Stimulated activated naive B cell treated with anti-CD40 and anti-IgM and Interleukin-4, amounts not matched to agents 10 μg/mL and 1 μg/mL and 100 μg/mL, for 72 hours (primary cell): ENCODE measurements at places on chromosomes 4 and X.

GRCh38 chrX:54825716-54826438, 18.3 kb downstream of the MAGED2 start:
- DNase-seq, result no peak
- no peaks in the 10 kb centered on the region for H3K36me3 ChIP-seq
- H3K27me3 ChIP-seq, result no peaks in the 10 kb centered on the region
- no peak overlapping the region for H3K27ac ChIP-seq
- H3K4me3 ChIP-seq, result no peak overlapping the region
- no peaks in the 10 kb centered on the region for H3K4me1 ChIP-seq

DNA sequence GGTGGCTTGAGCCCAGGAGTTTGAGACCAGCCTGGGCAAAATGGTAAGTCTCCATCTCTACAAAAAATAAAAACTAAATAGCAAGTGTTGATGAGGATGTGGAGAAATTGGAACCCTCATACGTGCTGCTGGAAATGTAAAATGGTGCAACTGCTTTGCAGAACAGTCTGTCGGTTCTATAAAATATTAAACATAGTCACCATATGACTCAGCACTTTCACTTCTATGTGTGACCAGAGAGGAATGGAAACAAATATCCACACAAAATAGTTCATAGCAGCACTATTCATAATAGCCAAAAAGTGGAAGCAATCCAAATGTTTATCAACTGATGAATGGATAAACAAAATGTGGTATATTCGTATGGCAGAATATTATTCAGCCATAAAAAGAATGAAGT, 60.8 kb upstream of the FMR1 start:
- no peak overlapping the region for H3K4me3 ChIP-seq
- H3K4me1 ChIP-seq, result no peaks in the 10 kb centered on the region

DNA sequence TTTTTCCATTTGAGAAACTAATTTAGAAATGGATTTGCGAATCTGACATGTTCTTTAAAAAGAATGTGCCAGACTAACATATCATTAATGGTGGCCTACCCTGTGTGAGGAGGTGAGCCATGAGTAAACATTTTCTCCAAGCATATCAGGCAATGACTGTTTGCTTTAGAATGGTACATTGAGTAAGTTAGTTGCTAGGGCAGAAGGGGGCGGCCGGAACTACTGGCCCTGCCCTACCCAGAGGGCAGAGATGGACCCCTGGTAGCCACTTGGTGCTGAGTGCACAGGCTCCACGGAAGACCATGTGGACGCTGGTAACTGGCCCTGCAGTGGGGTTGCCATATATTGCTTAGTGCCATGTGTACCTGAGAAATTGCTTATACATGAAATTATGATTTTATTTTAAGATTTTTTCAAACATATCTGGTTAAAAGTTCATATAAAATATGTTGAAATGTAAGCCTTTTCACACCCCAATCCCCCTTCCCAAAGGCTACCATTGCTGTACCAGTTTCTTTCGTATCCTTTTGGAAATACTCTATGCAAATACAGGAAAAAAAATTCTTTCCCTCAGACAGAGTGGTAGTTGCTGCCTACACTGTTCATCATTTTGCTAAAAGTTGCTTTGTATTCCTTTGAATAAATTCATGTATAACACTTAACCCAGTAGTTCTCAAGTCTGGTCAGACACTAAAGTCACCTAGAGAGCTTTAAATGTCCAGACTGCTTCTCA, 8.8 kb downstream of the FNIP2 start:
- H3K27me3 ChIP-seq, result peaks cover 46% of the 10 kb centered on the region
- no peak for DNase-seq
- no peak overlapping the region for H3K27ac ChIP-seq
- H3K4me1 ChIP-seq, result peaks cover 6% of the 10 kb centered on the region
- no peaks in the 10 kb centered on the region for H3K36me3 ChIP-seq

DNA sequence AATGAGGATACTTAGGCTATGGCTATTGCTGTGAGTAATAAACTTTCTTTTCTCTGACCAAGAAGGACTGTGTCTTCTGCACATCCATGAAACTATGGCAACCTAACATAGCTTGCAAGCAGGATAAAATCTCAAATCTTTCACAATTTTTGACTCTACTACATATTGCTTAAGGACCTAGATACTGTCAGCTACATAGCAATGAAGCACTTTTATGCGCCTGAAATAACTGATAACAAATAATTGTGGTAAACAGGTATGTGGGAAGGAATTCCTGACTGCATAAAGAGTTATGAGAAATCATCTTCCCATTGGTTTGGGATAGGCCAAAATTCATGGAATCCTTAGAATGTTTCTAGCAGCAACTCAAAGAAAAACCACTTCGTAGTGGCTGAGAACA, 41.2 kb upstream of the PDGFC start:
- no peaks in the 10 kb centered on the region for H3K4me1 ChIP-seq
- no peak for DNase-seq
- no peaks in the 10 kb centered on the region for H3K27me3 ChIP-seq
- H3K36me3 ChIP-seq, result no peaks in the 10 kb centered on the region
- no peak overlapping the region for H3K27ac ChIP-seq

- H3K4me3 ChIP-seq, result no peak overlapping the region
These were observed 102.4 kb upstream of the PLAC1 start for GRCh38 chrX:134760650-134761049.
